ENCODE measurements at places on chromosomes 2 and 18. TPM values are rescaled to one million over a fixed set of nuclear protein-coding genes. Genes with fewer than 3 reads are reported as not detected.

DNA sequence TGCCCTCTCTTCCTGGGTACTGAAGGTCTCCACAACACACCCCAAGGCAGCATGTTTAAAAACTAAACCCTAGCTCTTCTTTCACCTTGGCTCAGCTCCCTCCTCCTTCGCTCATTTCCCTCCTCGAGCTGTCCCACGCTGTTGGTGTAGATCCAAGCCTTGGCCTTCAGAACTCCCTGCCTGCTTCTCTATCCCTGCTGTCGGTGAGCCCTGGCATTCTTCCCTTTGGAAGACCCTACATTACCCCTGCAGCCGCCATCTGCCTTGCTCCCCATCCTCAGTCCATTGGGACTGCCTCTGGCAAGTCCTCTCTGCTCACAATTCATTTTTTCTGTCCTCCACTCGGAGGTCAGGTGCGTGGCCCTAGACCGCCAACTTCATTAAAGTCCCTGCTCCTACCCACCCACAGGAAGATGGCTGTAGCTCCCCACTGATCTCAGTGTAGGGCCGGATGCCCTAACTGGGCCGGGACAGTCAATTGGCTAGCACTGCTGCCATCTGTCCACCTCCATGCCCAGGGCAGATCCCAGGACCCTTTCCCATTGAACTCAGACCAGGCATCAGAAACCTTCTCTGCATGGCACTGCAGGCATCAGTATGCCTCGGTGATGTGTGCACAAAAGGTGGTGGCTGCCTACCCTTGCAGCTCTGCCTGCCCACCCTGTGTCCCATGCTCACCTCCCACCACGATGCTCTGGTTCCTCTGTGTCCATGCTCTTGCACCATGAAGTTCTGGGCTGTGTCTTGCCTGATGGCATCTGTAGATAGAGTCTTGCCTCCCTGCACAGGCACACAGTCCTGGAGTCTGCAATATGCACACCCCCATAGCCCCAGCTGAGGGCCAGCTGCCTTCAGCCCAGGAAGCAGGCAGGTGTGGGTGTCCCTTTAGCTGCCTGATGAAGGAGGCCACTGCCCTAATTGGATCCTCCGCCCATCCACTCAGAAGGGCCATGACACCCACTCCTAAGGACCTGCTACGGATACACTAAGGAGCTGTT is 5.7 kb downstream of the AMER3 start:
- H3K36me3 ChIP-seq, result no peaks in the 10 kb centered on the region
- H3K27me3 ChIP-seq, result no peaks in the 10 kb centered on the region
- no peak overlapping the region for H3K27ac ChIP-seq
- no peak for DNase-seq

DNA sequence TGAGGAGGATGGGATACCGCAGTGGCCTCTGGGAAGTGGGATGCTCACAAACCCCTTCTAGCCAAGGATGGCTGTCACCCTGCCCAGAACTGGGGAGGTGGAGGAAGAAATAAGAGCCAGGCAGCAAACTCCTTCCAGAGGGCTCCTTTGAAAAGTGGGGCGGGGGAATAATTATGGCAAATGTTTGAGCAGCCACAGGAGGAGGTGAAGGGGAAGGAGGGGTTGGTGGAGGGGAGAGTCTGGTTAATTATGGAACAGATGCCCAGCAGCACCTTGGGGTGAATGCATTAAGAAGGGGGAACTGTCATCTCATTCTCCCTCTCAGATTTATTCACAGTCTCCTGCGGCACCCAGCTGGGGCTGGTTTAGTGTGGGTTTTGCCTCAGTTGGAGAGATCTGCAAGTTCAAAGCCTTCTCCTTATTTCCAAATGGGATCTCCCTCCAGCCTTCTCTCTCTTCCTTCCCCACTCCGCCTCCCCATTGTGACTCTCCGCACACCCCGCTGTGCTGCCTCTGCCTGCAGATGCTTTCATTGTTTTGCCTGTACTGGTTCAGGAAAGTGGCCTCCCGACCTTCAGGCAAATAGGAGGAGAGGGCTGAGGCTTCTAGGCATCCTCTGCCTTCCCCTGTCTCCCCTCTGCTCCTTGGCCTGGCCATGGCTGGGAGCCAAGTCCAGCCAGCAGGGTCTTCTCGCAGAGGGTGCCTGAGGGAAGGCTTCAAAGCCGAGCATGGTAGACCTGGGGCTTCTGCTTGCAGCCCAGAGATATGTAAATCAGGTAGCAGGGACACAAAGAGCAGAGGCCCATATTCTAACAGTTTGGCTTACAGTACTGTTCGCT is 457.2 kb upstream of the MEX3C start:
- H3K27ac ChIP-seq, result no peak overlapping the region
- H3K4me3 ChIP-seq, result no peak overlapping the region
- H3K27me3 ChIP-seq, result no peaks in the 10 kb centered on the region
- H3K4me1 ChIP-seq, result peaks cover 13% of the 10 kb centered on the region
- H3K36me3 ChIP-seq, result no peaks in the 10 kb centered on the region

GRCh38 chr18:35968278-35968880 is 4.1 kb upstream of the RMP24 start:
- H3K36me3 ChIP-seq, result no peaks in the 10 kb centered on the region
- H3K27ac ChIP-seq, result no peak overlapping the region
- no peaks in the 10 kb centered on the region for H3K4me1 ChIP-seq

DNA sequence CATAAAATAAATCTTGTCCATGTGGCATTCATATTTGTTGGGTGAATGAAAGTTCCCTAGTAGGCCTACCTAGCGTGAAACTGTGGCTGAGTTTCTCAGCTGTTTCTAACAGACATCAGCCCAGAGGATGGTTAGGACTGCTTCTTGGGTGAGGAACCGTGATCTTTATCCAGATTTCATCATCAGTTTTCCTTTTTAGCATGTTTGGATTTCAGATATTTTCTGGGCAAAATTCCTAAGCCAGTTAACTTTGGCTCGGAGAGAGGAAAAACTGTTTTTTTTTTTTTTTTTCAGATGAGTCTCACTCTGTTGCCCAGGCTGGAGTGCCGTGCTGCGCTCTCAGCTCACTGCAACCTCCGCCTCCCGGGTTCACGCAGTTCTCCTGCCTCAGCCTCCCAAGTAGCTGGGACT is 53.5 kb downstream of the DGKD start:
- DNase-seq, result no peak
- no peak overlapping the region for H3K27ac ChIP-seq
- no peak overlapping the region for H3K4me3 ChIP-seq
- H3K4me1 ChIP-seq, result no peaks in the 10 kb centered on the region
- H3K36me3 ChIP-seq, result peaks cover 23% of the 10 kb centered on the region
- no peaks in the 10 kb centered on the region for H3K27me3 ChIP-seq

- no peak overlapping the region for H3K27ac ChIP-seq
- H3K36me3 ChIP-seq, result no peaks in the 10 kb centered on the region
- no peak for DNase-seq
Measured at GRCh38 chr2:19272941-19273470, 85.4 kb downstream of the OSR1 start.

GRCh38 chr2:21501376-21502027 is 377.7 kb downstream of the TDRD15 start:
- H3K27me3 ChIP-seq, result no peaks in the 10 kb centered on the region
- no peak overlapping the region for H3K27ac ChIP-seq
- H3K36me3 ChIP-seq, result no peaks in the 10 kb centered on the region
- H3K4me3 ChIP-seq, result no peak overlapping the region

DNA sequence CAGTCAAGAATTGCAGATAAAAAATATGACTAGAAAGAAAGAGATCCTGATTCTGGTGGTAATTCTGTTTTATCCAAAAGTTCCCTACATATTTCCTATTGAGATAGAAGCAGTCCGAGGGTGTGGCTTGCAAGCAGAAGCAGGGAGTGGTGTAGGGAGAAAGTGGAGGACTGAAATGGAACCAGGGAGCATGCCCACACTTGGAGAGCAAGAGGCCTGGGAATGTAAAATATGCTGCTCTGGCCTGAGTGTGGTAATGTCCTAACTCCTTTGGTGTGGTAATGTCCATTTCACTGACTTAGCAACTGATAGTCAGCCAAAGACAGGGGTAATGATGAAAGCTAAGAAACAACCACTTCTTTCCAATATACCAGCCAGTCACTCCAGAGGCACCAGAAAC is 30.1 kb upstream of the FMNL2 start:
- H3K27ac ChIP-seq, result no peak overlapping the region
- H3K27me3 ChIP-seq, result no peaks in the 10 kb centered on the region
- no peak for DNase-seq
- no peak overlapping the region for H3K4me3 ChIP-seq
- no peaks in the 10 kb centered on the region for H3K4me1 ChIP-seq

DNA sequence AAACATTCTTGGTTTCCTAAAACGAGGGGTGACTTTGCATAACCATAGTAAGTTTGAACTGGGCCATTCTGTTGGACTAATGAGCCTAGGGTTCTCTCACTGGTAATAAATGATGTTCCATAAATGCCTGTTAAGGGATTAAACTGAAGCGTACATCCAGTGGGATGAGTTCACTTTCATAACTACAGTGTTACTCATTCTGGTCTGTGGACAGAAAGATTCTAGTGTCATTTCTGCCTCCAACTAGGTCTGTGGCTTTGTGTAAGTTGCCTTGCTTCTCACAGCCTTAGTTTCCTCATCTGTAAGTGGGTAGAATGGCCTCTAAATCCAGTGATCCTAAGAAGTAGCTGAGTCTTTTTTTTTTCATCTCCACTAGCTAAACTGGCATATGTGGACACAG is 1860.6 kb upstream of the PIK3C3 start:
- no peak overlapping the region for H3K4me3 ChIP-seq
- no peaks in the 10 kb centered on the region for H3K4me1 ChIP-seq
- no peaks in the 10 kb centered on the region for H3K27me3 ChIP-seq
- H3K27ac ChIP-seq, result no peak overlapping the region
- no peaks in the 10 kb centered on the region for H3K36me3 ChIP-seq
- no peak for DNase-seq

WDFY1 gene
- 31.8 TPM for polyA plus RNA-seq

UGT1A3 gene
- polyA plus RNA-seq, result not detected

PMAIP1 gene
- polyA plus RNA-seq, result 76.9 TPM

SP140 gene
- 0.75 TPM for polyA plus RNA-seq

ANKRD53 gene
- polyA plus RNA-seq, result 0.29 TPM

IL1B gene
- polyA plus RNA-seq, result 0.25 TPM

TNFRSF11A gene
- 2.5 TPM for polyA plus RNA-seq

GATA6 gene
- not detected for polyA plus RNA-seq

MRPS5 gene
- polyA plus RNA-seq, result 40.4 TPM

ADAM23 gene
- 3.6 TPM for polyA plus RNA-seq
